ENCODE measurements at places on chromosomes 5 and 9.

DNA sequence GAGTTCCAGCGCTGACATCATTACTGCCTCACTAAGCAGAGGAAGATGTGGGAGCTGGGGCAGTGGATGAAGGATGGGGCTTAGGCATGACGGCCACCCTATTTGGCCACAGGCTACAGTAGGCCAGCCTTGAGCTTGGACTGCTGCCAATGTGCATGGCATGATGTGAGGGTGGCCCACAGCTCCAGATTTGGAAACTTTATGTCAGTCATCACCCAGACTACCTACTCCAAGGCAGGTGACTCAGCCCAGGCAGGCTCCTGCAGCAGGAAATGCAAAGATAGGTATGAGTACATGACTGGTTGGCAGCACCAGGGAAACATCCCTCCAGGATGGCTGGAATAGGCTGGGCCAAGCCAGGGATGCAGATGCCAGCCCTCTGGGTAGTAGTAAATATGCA, 303.6 kb downstream of the SPOCK1 start:
- DNase-seq, result no peak

DNA sequence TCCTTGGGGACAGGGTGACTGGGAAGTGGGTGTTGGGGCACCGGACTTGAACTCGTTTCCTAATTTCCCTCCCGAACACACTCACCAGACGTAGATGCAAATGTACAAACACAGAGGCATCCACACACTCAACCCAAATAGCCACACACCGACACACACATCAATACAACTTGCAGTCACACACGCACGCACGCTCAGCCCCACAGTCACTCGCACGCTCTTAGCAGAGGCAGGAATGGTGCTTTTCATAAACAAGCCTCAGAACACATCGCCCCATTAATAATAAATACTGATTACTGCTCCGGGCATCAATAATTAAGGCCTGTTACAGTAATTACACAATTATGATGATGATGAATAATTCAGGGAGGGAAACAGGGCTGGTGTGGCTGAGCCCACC, 5.7 kb downstream of the BARHL1 start:
- DNase-seq, result no peak

DNA sequence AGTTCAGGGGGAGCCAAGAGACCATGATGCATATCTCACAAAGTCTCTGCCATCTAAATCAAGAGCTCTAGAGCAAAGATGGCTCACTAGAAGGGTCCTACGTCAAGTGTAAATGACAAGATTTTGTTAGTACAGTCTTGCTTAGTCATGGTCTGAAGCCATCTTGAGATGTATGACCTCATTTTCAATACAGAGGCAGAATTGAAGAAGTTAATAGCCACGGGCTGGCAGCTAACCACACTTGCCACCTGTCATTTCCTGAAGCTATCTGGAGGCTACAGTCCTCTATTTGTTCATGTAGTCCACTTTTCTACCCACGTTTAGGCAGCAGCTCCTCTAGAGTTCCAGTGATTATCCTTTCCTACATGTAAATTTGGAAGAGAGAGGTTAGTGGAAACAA, 231.7 kb upstream of the CDH12 start:
- no peak for DNase-seq

GRCh38 chr5:60639544-60639943, 60.4 kb downstream of the DEPDC1B start:
- no peak for DNase-seq

DNA sequence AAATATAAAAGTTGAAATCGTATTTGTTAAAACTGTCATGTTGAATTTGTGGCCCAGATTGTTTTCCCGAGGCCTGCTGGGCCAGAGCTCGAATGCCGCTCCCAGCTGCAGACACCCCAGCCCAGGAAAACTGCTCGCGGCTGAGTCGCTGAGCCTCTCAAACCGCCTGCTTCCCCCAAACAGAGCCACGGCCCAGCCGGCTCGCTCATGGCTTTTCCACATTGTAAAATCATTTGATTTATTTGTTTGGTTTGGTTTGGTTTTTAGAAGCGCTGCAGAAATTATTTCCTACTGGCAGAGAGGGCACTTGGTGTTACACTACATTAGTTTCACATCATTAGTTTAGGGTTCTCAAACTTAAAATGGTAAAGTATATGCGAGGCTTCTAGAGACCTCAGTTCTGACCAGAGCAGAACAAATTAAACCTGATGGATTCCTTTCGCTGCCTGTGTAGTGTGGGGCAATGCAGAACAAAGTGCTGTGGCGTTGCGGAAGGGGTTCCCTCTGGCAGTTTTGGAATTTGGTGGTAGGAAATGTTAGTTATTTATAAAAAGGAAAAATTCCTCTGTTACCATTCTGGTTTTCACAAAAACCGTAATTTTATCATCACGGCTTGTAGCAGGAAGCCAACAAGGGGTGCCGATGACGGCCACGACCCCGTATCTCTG, 156.5 kb upstream of the PITX1 start:
- no peak for DNase-seq

DNA sequence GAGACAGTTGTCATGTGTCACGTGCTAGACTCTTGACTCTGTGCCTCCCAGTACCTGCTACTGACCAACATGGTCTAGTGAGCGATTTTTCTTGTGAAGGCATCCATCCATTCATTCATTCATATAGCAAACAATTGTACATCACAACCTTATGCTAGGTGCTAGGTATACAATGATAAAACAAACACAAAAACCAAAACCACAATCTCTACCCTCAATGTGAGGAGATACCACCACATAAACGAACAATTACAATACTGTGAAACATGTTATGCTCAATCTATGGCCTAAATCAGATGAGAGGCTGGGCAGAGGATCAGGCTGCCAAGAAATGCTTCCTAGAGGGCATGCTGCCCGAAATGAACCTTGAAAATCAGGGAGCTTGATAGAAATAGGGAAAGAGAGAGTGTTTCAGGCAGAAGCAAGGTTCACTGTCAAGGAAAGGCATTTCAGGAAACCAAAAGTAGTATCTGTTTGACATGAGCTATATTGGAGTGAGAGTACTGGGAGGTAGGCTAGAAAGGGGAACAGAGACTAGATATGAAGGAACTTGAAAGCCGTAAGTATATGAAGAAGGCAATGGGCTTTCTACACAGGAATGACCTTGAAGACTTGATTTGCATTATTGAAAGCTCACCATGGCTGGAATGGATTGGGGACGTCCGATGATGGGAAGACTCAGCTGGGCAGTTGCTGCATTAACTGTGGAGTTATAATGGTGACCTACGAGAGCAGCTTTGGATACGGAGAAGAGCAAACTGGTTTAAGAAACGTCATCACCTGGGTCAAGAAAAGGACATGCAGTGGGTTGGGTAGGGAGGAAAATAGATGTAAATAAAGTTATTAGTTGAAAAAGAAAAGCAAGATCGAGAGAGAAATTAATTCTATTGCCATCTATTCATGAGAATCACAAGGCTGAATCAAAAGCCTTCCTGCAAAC, 90.1 kb downstream of the THBS4 start:
- no peak for DNase-seq

All from CD4-positive, alpha-beta T cell treated with Interleukin-15 for 1 hour (primary cell).